ENCODE measurements at places on chromosomes 11 and 22.
A peak's percentile ranks its signal among the peaks of the same experiment; 100 is the strongest.

- no peak for DNase-seq
Observed at GRCh38 chr11:61739966-61740365, 12.5 kb upstream of the MYRF start.

DNA sequence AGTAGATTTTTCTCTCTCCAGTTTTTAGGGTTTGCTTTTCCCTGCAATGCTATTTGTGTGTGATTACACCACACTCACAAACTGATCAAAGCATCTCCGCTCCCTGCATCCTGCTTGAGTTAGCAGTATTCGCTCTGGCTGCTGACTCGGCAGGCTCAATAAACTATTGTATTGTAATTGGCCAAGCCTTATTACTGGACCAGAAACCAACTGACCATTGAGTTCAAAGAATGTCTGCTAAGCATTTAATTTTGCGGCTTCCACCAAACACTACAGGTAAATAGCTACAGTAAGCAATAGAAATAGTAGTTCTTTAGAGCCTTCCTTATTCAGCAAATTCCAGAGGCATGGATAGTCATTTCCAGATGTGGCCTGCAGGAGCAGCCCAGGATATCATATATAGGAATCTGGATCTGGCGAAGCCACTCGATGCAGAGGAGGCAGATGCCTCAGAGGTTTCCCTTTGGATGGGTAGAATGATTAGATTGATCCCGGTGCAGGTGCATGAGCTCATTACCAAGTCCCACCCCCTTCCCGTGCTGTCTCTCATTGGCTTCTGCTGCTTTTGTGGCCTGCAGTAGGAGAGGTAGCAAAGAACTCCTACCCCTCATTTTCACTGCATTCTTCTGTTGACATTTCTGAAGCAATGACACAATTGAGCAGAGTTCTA is 77.3 kb downstream of the COMMD9 start:
- no peak for DNase-seq

- DNase-seq, result peak; percentile 90
Observed at GRCh38 chr11:130434521-130435223, 6.3 kb upstream of the ADAMTS8 start.

GRCh38 chr11:6194065-6194581 is 4.9 kb upstream of the OR52W1 start:
- DNase-seq, result no peak

GRCh38 chr11:126512251-126512650 is 156.8 kb downstream of the ST3GAL4 start:
- DNase-seq, result no peak

DNA sequence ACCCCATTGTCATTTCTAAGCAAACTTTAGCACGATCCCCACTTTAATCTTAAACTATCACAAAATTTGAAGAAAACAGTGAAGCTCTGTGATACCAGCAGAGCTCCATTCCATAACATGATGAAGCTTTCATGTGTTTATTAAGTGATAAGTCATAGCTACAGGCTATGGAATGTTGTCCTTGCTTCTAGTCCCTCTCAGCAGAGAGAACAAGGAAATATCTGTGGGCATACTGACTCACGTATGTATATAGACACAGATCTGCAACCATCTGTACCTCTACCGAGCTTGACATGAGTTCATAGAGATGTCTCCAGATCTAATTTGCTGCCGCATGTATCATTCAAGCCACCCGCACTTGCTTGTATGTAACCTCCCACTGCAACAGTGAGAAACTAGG is 588.9 kb downstream of the ETS1 start:
- no peak for DNase-seq

- no peak for DNase-seq
Observed at GRCh38 chr22:37581504-37581903, 1.6 kb upstream of the LGALS2 start.

- DNase-seq, result no peak
Observed at GRCh38 chr11:57399972-57400578, 9.6 kb upstream of the PRG2 start.

DNA sequence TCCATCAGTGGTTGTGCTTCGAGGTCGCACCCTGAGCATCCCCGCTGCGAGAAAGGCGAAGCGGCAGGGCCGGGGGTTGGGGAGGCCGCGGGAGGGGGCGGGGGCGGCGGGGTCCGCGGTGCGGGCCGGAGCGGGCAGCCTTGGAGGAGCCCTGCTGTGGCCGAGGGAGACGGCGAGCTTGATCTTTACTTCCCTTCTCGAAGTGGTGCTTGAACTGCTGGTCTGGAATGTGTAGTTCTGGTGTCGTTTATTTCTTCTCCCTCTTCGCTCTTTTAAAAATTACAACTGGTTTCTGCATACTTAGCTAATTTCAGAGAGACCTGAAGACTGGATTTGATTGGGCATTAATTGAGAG is 1.1 kb downstream of the APLP2 start:
- DNase-seq, result no peak

GRCh38 chr11:105000797-105001196 is 22.2 kb downstream of the CASP5 start:
- no peak for DNase-seq

DNA sequence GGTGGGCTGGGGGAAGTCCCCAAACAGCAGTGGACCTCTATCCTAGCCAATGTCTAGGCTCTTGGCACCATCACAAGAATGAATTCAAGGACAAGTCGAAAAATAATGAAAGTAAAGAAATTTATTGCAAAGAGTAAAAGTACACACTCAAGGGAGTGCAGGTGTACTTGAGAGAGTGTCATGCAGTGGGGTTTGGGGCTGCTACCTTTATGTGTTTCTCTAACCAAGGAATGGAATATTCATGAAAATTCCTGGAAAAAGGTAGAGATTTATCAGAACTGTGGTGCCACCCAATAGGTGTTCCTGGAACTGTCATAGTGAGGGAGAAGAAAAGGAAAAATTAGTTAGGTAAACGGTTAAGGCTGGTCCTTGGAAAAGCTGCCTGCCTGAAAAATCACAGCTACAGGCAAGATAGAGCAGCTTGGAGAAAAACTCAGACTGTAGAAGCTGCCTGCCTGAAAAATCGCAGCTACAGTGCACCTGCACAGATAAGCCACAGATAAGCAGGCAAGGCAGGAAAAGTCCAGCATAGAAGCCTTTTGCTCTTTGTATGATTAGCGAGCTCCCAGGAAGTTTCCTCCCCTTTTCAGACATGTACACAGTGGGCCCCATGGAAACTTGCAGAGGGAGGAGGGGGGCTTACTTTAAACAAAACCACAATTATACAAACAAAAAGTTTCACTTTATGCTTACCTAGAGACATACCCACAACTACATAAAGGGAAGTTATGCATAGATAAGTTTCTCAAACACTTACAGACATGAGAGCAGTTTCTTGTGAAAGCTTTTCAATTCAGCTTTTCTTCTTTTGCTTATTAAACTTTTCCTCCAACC is 71.4 kb upstream of the B3GNT6 start:
- no peak for DNase-seq

- no peak for DNase-seq
Observed at GRCh38 chr11:1546536-1547466, 25.3 kb downstream of the DUSP8 start.

DNA sequence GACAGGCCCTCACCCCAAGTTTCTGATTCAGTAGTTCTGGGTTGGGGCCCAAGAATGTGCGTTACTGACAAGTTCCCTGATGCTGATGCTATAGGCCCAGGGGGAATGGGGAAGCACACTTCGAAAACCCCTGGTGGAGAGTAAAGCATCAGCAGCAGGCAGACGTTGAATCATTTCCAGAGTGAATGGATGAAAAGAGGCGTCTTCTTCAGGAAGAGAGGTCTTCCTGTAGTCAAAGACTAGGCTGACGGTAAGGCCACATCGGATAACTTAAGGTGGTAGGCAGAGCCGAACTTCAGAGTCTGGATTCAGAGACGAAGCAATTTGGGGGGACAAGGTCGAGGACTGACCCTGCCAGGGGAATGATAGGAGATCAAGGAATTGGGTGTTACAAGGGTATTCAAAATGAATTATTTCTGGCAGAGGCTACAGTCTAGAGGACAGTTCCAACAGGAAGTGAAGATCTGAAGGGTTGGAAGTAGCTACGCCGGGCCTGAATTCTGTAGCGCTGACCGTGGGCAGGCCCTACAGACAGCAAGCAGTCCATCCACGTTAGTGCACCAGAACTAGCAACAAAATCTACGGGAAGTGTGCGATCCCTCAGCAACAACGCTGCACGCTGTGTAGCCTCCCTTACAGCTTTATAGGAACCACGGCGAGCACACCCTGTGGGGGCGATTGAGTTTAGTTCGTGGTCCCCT is 862 bp upstream of the CENATAC start:
- DNase-seq, result no peak

DNA sequence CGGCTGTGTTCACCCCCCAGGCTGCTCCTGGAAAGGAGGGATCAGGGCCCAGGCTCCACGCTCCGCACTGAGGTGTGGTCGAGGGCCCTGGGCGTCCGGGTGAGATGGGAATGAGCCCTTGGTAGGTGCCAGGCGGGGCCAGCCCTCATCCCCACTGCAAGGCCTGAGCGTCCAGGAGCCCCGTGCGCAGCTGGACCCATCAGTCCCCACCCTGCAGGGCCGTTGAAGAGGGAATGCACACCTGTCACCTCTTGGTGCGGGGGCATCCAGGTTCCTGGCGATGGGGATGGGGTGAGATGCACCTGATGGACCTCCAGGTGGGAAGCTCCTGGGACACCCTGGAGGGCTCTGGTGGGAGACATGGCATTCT is 72.2 kb downstream of the KCNQ1 start:
- no peak for DNase-seq

DNA sequence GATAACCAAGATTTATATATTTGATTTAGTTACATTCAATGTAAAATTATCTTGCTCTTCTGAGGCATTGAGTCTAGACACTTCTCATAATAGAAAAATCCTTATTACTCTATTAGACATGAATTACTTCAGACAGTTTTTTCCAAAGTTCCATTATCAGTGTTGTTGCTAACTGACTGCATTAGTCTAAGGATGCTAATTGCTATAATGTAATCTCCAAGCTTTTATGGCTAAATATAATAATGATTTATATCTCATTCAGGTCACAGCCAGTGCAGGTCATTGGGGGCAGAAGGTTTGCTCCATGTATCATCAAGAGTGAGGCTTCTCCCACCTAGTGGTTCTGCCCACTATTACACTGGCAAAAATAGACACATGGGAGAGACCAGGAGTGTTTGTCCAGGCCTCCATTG is 377.2 kb upstream of the DDI1 start:
- no peak for DNase-seq

- DNase-seq, result no peak
Observed at GRCh38 chr11:134469627-134470026, 57.6 kb upstream of the B3GAT1 start.

DNA sequence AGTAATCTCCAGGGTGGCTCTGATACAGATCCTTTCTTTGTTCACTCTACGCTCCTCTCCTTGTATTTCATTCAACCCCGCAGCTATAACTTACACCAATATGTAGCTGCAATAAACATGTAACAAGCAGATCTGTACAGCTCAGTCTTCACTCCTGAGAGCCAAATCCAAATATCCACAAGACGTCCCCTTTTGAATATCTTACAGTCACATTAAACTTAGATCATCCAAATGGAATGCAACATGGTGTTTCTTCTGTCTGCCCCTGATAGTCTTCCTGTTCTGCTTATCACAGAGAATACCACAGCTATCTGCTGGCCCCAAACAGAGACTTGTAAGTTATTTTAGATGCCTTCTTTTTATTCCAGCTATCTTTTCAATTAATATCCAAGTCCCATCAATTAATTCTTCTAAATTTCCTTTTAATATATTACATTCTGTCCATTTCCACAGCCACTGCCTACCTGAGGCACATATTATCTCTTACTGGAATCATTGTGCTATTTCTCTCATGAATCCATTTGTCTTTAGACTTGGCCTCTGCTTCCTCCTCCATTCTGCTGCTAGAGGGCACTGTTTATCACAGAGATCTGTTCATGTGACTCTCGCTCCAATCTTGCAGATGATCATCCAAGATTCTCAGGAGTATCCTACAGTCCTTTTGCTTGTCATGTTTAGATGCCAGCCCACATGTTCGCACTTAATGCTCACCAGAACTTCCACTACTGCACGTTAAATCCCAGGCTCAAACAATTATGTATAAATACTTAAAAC is 908.6 kb downstream of the NTM start:
- no peak for DNase-seq

DNA sequence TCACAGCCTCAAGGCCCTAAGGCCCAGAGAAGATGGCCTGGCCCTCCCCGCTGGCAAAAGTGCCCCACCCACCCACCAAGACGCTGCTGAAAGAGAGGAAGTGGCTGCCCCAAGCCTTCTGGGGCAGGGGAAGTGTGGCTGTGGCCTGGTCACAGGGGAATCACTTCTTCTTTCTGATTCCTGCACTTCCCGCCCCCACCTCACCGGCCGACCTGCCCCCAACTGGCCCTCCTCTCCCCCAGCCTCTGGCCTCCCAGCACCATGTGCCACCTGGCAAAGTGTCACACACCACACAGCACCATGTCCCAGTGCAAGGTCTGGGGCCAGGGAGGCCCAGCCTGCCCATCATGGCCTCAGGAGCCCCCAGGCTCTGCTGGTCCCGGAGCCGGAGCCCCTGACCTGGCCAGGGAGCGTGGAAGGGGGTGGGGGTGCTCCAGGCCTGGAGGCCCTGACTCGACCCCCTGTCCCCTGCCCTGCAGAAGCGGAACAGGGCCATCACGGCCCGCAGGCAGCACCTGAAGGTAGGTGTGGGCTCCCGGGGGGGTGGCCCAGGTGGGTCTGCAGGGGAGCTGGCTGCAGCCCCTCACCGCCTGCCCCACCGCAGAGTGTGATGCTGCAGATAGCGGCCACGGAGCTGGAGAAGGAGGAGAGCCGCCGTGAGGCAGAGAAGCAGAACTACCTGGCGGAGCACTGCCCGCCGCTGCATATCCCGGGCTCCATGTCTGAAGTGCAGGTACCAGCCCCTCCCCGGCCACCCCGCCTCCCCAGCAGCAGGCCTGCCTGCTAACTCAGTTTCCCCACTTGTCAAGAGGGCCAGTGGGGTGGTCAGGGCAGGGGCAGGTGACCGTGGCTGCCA is 1.4 kb downstream of the TNNI2 start:
- no peak for DNase-seq

DNA sequence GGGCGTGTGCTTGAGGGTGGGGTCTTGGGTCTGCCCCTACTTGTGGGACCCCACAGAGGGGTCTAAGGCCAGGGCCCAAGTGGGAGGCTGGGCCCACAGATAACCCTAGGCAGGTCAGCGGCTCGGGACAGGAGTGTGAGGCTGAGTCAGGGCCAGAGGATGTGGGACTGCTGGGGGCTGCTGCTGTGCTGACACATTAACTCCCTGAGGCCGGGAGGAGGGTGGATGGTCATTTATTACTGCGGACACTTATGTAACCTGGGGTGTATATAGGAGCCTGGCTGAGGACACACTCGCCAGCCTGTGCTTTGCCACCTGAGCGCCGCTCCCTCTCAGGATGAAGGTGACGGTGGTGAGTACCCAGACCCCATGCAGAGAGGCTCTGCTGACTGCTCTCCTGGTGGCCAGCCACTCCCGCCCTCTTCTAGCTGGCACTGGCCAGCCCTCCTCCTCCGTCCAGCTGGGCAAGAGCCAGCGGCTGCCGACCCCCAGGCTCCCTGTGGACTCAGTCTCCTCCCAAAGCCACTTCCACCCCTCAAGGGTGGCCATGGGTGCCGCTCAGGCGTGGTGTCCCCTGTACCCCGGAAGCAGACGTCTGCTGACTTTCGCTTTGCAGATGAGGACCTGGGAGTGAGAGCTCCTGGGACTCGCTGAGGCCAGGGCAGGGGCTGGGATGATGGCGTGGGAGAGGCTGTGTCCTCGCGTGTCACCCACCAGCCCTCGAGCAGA is at the start of gene MIOX:
Gene MIOX, plus strand, starts transcription at position 299 of the 729 bp plus-strand sequence. Its CDS starts 39 bp downstream, at position 338.
- DNase-seq, result no peak

GRCh38 chr11:91231226-91231625 is 993.4 kb upstream of the FAT3 start:
- DNase-seq, result no peak

- no peak for DNase-seq
Observed at GRCh38 chr22:23066200-23067022, 3.9 kb upstream of the GNAZ start.
